ENCODE measurements at places on chromosomes 4 and X. TPM values are rescaled to one million over a fixed set of nuclear protein-coding genes. Genes with fewer than 3 reads are reported as not detected.
A peak's percentile ranks its signal among the peaks of the same experiment; 100 is the strongest.

MAGEA2B gene
- not detected for polyA plus RNA-seq

DNA sequence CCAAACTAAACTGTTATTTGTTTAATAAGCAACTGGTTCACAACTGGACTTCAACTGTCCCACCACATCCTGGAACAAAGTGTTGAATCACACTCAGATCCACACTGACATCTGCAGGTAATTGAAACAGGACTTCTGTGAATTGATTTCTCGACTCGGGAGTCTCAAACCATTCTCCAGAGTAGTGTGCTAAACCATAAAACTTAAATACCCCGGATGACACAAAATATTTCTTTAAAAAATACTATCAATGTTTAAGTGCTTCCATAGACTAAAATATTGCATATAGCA is 95.4 kb upstream of the PLAC1 start:
- no peak for DNase-seq

RHOXF2 gene
- polyA plus RNA-seq: not detected

GRCh38 chrX:65420154-65420553 is 114.4 kb downstream of the LAS1L start:
- no peak for DNase-seq

DBET gene
- not detected for polyA plus RNA-seq

- no peak for DNase-seq
Observed at GRCh38 chr4:106369456-106370060, 980 bp upstream of the GIMD1 start.

- no peak for DNase-seq
Observed at GRCh38 chr4:99863-100262, 24.4 kb upstream of the ZNF718 start.

GRCh38 chrX:149036086-149036485 is 469.0 kb downstream of the IDS start:
- DNase-seq: peak; percentile 6

TMEM144 gene
- 4.6 TPM for polyA plus RNA-seq

DNA sequence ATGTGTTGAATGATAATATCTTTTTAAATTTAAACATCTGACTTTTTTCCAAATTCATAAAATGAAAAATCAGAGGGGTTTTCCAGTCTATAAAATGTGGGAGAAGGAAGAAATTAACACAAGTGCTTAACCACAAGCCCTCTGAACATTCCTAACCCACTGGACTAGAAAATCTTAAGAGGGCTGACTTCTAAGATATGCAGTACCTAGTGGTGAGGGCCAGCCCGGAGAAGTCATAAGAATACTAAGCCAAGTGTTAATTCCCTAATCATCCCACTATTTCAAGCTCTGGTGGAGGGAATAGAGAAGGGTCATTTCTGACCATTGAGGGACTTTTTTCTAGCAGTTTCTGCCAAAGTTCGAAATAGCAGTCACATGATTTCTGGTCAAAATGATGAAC is 86.9 kb upstream of the NEIL3 start:
- no peak for DNase-seq

GAGE12J gene
- not detected for polyA plus RNA-seq

Measured in left lung (tissue), 14 donors.